Esophagus squamous epithelium (tissue), 5 donors: ENCODE measurements at places on chromosomes 3 and 15.

DNA sequence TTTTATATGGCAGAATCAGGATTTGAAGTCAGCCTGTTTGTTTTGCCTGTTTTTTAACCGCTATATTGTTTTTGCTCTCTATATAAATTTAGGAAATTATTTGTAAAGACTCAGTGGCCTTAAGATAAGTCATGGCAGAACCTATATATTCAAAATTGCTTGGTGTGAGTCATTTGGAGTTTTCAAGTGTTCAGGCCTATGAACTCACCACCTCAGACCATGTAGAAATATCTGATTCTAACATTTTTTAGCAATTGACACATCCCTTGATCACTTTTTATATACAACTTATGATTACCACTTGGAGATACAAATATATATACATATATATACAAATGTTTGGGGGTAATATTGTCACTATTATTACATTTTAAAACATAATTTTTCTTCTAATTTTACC lies 95.7 kb downstream of the VGLL3 start:
- DNase-seq: no peak

DNA sequence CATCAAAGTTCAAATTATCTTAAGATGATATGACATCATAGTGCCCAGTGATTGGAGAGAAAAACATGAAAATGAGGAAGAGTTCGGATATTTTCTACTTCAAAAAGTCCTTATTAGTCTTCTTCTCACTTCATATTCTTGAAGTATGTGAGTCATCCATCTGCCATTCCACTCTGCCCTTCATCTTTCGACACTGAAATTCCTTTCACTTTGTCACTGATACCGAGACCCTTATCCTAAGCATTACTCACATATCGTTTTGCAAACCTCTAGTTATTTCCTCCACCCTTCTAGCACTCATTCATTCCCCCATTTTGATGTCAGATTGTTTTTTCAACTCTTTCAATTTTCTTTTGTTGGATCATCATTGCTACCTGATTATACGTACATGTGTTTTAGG lies 4.0 kb downstream of the OR5H14 start:
- no peak for DNase-seq

GRCh38 chr15:40034186-40034946 lies 4.6 kb downstream of the SRP14 start:
- DNase-seq: no peak

DNA sequence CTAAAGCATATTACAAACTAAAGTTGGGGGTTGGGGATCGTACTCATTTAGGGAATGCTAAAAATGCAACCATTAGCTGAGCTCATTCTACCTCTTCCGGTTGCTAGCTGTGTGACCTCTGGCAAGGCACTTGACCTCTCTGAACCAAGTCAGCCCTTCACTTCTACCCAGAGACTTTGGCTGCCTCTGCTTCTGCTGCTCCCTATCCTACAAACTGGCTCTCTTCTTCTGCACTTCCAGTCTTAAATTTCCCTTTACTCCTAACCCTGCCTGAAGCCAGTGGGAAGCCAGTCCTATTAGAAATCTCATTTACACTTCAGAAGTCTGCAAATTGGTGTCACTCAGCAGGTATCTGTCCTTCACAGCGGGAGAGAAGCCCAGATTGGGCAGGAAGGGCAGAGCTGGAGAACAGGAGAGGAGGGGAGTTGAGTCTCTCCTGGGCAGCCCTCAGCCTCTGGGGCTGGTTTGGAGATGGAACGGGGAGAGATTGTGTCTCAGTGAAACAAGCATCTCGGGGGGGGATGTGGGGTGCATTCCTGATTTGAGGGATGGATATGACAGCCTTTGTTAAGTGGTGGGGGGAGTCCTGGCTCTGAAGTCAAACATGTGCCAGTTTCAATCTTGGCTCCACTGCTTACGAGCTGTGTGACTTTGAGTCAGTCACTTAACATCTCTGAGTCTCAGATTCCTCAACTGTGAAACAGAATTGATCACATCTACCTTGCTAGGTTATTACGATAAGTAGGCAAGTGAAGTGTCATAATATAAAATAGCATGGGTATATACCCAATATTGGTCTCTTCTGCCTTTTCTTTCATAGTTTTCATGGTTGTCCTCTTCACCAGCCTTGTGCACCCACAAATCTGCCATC lies 7.8 kb upstream of the AEN start:
- no peak for DNase-seq

DNA sequence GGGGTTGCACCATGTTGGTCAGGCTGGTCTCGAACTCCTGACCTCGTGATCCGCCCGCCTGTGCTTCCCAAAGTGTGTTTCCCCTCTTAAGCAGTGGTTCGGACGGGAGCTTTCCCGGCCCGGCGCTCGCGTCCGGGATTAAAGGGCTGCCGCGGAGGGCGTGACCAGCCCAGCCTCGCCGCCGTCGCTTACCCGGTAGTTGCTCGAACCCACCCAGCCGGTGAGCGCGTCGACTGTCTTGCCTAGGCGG lies 513 bp downstream of the CLASP2 start:
- DNase-seq: no peak

- no peak for DNase-seq
Observed at GRCh38 chr3:135889443-135889842, 76.1 kb upstream of the PPP2R3A start.

GRCh38 chr3:122258757-122259371 lies 66.2 kb upstream of the CSTA start:
- DNase-seq: peak; percentile 11

GRCh38 chr15:56837273-56837672 lies 81.2 kb upstream of the TCF12 start:
- DNase-seq: no peak

- no peak for DNase-seq
Observed at GRCh38 chr3:81841540-81841939, 80.1 kb upstream of the GBE1 start.

DNA sequence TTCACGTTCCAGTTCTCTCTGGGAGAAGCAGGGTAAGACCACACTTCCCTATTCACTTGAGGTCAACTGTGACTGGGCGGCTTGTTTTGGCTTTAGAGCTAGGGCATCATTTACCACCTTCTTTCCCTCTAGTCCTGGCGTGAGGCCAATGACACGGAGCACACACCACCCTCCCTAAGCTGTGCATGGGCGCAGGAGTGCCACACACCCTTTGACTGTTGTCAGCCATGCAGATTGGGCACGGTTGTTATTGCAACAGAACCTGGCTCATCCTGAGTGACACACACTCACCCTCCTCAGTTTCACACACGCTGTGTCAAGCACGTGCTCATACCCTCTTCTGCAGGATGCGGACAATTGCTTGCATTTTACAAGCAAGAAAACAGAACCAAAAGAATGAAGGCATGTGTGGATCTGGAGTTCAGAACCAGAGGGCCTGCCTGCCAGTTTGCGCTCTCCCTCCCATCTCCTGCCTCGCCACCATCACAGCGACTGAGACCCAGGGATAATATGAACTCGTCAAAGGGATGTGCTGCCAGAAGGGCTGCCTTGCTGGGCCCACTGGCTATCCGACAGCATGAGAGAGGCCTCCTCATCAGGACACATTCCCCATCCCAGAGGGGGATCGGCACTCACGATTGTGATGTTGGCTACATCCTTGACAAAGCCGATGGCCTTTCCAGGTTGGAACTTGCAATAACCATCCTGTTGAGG lies 17.6 kb downstream of the CTSH start:
- no peak for DNase-seq

DNA sequence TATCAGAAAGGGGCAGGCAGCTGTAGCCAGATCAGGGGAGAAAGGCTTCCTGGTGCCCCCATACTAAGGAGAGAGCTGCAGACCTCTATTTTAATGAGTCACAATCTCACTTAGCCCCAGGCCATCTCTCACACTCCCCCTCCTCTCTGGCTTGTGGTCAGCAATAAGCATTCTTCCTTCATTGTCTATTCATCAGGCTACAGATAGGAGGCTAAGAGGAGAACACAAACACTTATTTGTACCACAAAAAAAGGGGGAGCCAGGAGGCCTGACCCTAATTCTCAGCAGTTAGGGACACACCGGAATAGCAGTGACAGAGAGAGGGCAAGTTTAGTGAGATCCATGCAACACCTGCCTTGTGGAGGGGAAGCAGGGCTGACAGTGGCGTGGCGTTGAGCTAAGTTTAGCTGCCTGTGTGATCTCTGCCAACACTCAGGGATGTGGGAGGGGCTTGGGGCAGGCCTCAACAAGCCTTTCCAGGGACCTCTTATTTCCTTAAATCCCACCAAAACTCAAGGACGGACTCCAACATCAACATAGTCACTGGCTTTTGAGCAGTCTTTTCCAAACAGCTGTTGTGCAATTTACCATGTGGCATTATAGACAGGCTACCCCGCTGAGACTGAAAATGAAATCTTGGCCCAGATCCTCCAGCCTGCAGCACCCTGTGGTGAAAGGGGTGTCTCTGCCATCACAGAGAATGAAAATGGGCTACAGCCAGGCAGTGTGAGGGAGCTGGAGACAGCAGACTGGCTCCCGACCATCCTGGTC lies 191.9 kb upstream of the TSC22D2 start:
- DNase-seq: no peak

- no peak for DNase-seq
Observed at GRCh38 chr15:72740219-72740618, 43.3 kb downstream of the ADPGK start.

- DNase-seq: no peak
Observed at GRCh38 chr3:18670759-18671158, 245.6 kb upstream of the SATB1 start.

DNA sequence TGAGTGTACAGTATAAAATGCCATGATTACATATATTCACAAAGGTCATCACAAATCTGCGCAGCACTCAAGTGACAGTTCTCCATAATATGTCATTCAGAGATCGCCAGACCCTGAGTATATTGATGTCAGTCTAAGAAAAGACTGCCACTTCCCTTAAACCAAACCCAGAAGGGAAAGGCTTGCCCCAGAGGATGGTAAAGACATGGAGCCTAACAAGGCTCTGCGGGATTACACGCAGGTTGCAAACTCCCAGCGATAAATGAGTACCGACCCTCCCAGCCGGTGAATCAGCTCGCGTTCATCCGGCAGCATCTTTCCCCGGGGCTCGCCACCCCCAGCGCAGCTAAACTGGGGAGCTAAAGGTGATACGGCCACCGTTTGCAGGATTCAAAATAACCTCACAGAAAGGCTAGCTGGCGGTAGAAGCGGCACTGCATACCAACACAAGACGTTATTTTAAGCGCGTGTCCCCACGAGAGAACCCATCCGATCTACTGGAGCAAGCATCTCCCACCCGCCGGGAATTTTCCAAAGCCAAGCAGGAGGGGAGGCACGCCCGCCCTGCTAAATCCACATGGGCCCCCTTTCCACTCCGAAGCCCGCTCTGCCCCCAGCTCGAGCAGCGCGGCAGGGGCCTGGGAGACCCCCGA lies 643 bp downstream of the MYO5A start:
- DNase-seq: no peak

- no peak for DNase-seq
Observed at GRCh38 chr3:120615847-120616609, 19.9 kb downstream of the NDUFB4 start.

- no peak for DNase-seq
Observed at GRCh38 chr3:58084166-58084565, 75.9 kb downstream of the FLNB start.

DNA sequence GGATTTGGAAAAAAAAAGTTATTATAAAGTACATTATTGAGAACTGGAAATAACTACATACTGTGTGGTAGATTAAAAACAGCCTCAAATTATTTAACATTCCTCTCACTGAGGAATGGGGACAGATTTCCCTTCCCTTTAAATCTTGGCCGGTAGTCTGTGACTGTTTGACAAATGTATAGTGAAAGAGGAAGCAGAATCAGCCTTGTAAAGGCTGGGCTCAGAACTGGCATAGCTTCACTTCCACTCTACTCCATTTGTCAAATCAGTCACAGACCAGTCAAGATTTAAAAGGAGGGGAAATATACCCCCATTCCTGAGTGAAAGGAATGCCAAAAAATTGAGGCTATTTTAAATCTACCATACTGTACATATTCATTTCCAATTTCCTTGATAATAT lies 18.2 kb upstream of the B4GALT4 start:
- no peak for DNase-seq

DNA sequence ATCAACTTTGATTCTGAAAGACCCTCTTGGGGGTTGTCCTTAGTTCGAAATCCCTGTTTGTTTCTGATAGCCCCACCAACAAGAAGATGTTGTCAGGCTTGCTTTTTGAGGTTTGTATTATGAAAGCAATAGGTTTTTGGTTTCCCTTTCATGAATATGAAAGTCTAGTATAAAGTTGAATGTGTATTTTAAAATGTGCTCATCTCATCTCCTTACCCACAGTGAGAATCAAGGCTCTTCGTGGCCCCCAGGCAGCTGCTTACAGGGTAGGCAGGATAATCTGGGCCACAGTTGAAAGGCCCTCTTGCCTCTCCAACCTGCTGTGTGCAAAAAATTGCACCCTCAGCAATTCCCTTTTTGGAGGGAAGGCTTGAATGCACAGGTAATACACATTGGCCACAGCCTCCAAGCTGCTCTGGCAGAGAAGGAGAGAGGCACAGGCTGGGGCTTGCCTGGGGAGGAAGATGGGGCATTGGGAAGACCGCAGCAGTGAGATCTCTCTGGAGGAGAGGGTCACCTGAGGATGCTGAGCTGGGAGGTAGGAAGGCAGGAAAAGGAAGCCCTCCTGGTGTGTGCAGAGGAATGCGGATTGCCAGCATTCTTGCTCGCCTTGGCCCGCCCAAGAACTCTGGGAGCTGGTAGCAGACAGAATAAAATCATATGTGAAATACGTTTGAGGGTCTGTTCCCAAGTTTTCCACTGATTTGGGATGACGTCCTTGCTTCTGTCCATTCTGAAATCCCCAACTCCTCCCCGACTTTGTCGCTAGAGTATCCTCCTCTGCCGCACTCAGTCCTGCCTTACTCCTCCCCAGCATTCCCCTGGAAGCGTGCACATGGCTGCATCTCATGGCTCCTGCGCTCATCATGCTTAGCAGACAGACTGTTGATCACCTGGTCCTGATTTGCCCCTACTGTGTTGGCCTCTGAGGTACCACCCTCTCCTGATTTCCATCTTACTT lies 196.4 kb downstream of the RPLP1 start:
- no peak for DNase-seq

GRCh38 chr3:13537909-13538296 lies 11.0 kb upstream of the FBLN2 start:
- DNase-seq: no peak

- no peak for DNase-seq
Observed at GRCh38 chr15:39581242-39581792, 438 bp downstream of the THBS1 start.

DNA sequence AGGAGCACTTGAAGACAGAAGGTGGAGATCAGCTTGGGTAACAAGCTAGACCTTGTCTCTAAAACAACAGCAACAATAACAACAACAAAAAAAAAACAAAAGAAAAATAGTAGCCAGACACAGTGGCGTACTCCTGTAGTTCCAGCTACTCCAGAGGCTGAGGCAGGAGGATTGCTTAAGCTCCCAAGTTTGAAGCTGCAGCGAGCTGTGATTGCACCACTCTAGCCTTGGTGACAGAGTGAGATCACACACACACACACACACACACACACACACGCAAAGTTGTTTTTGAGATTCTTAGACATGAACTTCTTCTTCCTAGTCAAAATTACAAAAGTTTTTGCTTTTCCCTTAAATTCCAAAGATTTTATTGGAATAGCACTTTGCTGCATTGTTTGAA lies 93.0 kb upstream of the IGSF10 start:
- no peak for DNase-seq
